ENCODE measurements at places on chromosomes 7 and 10.

- no peak for DNase-seq
Measured at GRCh38 chr7:144824360-144824759, 11.5 kb downstream of the TPK1 start.

DNA sequence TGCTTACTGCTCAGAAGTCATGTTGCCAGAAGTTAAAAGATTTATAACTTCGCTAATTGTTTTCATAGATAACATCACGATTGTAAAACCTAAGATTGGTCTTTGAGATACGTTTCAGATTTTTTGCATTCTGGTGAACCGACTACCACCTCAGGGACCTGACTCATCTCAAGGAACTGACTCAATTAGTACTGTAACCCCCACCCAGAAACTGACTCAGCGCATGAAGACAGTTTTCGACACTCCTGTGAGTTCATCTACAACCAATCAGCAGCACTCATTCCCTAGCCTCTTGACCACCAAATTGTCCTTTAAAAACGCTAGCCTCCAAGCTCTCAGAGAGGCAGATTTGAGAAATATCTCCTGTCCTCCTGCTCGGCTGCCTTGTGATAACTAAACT, 72.3 kb downstream of the ELMO1 start:
- no peak for DNase-seq

DNA sequence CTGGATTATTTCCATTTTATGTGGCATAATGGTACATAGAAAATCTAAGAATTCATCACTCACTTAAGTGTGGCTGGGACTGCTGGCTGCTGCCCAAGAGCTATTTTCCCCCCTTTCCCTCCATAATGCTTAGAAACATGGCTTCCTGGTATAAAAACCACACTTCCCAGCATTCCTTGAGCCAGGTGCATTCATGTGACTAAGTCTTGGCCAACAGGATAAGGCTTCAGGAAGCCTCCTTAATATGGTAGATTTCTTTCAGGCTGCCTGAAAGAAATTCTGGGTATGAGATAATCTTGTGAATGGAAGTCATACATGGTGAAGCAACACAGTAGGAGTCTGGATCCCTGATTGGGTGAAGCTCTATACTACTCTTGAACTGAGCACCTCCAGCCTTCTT, 178.0 kb downstream of the JAZF1 start:
- DNase-seq, result no peak

GRCh38 chr7:70183278-70183677, 585.0 kb downstream of the AUTS2 start:
- DNase-seq, result no peak
